Stimulated activated CD8-positive, alpha-beta memory T cell treated with anti-CD3 and anti-CD28 coated beads, Interleukin-4, amount 100 ng/mL, for 1 hour (primary cell): ENCODE measurements at places on chromosomes 7 and 10.

- DNase-seq, result no peak
These were observed 32.8 kb upstream of the VIPR2 start for GRCh38 chr7:159177284-159177953.

DNA sequence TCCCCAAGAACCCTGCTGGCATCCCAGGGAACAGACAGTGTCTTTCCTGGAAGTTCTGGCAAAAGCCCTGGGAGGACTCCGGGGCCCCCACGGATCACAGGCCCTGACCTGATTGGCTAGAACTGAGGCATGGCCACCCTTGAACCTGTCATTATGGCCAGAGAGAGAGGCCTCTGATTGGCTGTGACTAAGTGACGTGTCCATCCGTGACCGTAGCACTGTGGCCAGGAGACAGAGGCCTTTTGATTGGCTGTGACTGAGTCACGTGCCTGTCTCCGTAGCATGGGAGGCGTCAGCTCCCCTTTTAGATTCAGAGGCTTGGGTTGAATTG, 163.8 kb downstream of the RGS10 start:
- no peak for DNase-seq

GRCh38 chr10:22483132-22483531, 137.8 kb downstream of the SPAG6 start:
- no peak for DNase-seq

GRCh38 chr10:64505501-64505900, 984.3 kb downstream of the REEP3 start:
- DNase-seq, result no peak

DNA sequence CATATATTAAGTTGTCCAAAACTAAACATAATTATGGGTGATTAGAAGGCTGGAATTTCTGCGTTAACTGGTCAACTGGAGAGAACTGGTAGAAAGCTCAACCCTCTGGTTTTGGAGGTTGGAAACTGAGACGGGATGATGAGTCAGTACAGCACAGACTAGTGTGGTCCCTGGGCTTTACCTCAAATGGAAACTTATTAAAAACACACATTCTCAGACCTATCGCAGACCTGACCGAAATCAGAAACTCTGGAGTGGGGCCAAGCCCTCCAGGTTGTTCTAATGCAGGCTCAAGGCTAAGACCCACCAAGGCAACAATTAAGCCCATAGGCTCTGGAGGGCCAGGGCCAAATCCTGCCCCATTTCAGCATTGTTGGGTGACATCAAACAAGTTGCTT, 136.9 kb downstream of the KCNMA1 start:
- no peak for DNase-seq

DNA sequence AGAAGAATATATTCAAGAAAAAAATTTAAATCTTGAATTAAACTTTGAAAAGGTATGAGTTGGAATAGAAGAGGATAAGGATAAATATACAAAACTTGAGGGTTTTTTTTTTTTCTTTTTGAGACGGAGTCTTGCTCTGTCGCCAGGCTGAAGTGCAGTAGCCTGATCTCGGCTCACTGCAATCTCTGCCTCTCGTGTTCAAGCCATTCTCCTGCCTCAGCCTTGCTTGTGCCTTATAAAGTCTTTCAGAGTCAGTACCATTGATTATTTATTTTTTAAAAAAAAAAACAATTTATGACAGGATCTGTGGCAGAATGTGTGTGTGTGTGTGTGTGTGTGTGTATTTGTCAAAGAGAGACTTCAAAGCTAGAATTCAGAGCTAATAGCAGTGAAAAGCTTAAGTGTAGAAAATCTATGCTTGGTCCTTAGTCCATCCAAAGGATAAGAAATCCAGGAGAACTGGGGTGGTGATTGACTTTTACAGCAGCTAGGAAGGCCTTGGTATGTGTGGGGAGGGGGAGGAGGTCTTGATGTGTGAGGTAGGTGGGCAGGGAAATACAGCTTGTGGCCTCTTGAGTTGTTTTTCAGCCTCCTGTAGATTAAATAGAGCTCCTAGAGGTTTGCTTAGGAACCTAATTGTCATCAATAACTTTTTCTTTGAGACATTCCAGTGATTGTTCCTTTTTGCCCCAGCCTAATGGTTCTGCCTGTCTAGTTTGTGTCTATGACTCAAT, 2.4 kb downstream of the HECTD2 start:
- no peak for DNase-seq

GRCh38 chr10:109961174-109962001, 38.1 kb upstream of the XPNPEP1 start:
- DNase-seq, result no peak

DNA sequence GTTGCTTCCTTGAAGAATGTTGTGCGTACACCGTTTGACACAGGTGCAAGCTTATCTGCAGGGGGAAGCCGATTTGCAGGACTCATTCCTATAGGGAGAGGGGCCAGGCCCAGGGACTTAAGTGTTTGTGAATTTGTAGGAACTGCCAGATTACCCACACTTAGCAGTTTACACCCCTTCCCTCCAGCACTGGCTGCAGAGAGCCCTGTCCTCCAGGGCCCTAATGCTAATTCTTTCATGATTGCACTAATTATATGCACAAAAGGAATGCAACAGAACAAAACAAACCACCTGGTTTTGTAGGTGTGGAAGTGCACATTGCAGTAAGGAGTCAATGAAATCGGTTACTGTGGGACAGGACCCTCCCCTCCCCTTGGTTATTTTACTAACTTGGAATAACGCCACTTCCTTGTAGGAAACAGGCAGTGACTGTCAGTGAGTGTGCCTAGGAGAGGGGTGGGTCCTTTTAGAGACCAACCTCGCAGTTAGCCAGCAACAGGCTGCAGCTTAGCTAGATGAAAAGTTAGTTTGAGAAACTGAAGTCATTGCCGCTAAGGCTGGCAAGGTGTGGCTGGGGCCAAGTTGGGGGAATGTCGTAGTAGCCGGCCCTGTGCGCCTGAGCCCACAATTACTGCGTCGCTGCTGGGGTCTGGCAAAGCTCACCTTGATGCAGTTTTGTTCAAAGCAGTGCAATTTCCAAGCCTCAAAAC, 60.6 kb downstream of the CUX1 start:
- DNase-seq, result no peak

- DNase-seq, result no peak
These were observed 4.2 kb downstream of the PAX2 start for GRCh38 chr10:100749309-100750217.

GRCh38 chr10:97852277-97852676, 2.6 kb downstream of the GOLGA7B start:
- DNase-seq, result no peak

DNA sequence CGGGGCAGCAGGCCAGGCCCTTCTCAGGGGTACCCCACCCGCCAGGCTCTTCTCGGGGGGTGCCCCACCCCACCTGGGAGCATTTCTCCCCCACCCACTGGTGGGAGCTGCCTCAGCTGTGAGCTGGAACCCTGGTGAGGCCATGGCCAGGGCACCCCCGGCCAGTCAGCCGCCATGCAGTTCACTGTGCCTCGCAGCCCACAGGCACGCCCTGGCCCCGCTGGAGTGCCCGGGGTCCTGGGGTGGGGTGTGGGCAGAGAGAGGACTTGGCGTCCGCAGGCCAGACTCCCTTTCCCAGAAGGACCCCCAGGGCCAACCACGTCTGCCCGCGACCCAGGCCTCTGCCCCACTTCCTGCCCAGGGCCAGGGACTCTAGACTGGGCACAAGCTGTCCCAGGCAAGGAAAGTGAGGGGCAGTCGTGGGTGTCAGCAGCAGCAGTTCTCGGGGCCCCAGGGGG, 13.1 kb downstream of the DPYSL4 start:
- no peak for DNase-seq

- no peak for DNase-seq
These were observed 122.7 kb downstream of the SFMBT2 start for GRCh38 chr10:7288060-7288690.

- DNase-seq, result no peak
These were observed 81.4 kb upstream of the GJD4 start for GRCh38 chr10:35523670-35524225.

DNA sequence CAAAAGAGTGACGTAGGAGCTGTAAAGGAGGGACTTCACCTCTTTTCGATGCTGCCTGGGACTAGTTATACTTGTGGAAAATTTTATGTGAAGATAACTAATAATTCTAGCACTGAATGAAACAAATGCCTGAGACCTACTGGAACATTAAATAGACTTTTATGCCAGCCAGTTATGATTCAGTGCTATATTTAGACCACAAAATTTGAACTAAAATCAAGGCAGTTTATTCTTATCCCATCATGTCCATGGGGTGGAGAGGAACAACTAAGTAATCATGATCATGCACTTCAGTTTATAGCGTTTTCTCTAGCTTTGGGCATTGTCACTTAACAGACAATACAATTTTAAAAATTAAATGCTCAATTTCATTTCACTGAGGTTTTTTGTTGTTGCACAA, 76.7 kb downstream of the ZEB1 start:
- DNase-seq, result no peak

DNA sequence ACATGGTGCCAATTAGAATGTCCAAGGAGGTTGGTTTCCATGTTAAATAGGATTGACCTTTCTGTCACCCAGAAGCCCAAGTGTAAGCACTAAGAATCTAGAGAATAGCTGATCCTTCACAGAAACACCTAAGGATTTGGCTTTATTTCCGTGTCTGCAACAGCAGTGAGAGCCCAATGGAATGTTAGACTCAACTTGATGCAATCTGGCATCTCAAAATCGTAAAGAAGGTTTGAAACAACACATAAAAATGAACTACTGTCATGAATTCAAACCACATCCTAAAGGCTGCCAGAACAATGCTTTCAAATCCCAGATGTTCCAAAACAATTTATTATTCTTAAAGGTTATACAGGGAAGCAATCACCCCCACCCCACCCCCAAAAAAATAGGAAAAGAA, 18.6 kb downstream of the PPP1R3C start:
- DNase-seq, result no peak

- no peak for DNase-seq
These were observed 9.6 kb downstream of the PSD start for GRCh38 chr10:102408728-102409603.

- DNase-seq, result no peak
These were observed 10.8 kb upstream of the CSGALNACT2 start for GRCh38 chr10:43127442-43127841.

- DNase-seq, result no peak
These were observed 65.6 kb upstream of the PDGFA start for GRCh38 chr7:585229-585711.

- DNase-seq, result no peak
These were observed 74.9 kb upstream of the OGDHL start for GRCh38 chr10:49837051-49837478.

DNA sequence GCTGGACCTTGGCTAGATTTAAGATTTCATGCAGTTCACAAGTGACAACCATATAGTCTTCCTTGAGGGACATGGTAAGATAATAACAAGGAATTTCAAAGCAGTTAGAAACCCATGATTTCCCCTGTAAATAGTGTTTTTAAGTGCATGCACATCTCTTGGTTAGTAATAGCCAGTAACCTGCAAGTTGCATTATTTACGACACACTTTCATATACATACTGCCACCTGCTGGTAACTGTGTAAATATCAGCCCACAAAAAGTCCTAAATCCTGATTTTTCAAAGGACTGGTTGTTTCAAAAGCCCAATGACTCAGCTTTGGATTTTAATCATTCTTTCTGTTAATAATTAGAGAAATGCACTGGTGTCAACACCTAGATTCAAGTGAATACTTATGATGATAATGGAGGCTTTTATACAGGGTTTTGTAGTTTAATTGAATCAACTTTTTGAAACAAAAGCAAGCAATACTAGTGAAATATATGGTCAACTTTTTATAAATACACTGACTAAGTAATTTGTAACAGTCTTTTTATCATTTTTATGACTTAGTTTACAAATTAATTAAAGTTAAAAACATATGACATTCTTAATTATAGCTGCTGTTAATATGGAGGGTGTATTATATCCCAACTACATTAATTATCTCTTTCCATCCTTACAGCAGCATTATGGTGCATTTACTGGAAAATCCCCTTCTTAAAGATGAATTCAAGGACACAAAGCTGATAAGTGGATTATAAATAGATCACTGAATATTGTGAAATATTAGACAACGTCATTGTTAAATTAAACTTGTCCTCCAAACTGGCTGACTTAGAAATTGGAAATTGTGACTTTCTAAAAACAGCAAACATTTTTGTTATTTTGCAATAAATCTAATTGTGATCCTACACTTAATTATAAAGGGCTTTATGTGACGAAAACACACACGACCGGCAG, 367.7 kb upstream of the SEMA3D start:
- no peak for DNase-seq

- no peak for DNase-seq
These were observed 121.8 kb downstream of the RAPGEF5 start for GRCh38 chr7:22235134-22235533.

DNA sequence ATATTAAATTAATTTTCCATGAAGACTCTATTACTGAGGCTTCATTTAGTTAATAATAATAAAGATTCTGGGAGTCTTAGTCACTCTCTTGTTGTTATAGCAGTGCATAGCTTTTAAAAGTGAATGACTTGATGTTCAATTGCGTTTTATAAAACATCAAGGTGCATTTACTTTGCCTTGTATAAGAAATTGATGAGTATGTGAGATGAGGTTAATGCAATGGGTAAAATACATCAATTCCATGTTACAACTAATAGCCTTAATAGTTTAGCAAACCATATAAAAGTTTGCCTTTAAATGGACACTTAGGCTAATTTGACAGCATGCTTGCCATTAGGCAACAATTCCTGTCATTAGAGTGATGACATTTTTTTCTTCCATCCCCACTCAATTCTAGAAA, 173.6 kb upstream of the TEX47 start:
- no peak for DNase-seq

GRCh38 chr7:140342727-140343514, 55.4 kb downstream of the SLC37A3 start:
- DNase-seq, result no peak

DNA sequence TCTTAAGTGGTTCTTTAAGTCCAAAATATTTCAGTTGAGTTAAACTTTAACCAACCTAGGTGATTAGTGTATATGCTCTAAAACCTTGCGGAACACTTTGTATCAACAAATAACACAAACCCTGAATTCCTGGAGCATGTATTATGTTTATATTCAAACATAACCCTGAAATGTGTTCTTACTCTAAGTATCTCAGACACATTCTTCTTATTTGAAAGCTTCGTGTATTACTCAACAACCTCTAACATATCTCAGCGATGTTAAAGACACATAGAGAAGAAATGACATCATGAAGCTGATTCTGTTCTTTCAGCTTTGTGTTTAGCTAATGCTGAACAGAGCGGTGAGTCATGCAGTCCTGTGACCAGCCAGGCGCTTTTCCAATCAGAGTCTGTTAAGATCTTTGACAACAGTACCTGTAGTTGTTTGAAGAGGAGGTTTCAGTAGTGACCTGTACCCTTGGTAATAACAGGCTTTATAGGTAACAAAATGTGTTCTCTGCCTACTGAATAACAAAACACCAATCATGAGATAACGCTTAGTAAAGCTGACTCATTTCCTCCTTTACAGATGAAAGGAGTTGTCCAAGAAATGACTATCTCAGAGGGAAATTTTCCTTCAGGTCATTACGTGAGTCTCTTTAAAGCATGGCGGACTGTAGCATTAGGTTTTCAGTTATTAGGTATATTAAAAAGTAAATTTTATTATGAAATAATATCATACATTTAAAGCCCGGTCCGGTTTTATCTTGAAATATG, 67.3 kb upstream of the KLF6 start:
- no peak for DNase-seq

GRCh38 chr10:8951440-8952089, 897.1 kb downstream of the GATA3 start:
- DNase-seq, result no peak
